ENCODE measurements at places on chromosomes 11 and 22.

DNA sequence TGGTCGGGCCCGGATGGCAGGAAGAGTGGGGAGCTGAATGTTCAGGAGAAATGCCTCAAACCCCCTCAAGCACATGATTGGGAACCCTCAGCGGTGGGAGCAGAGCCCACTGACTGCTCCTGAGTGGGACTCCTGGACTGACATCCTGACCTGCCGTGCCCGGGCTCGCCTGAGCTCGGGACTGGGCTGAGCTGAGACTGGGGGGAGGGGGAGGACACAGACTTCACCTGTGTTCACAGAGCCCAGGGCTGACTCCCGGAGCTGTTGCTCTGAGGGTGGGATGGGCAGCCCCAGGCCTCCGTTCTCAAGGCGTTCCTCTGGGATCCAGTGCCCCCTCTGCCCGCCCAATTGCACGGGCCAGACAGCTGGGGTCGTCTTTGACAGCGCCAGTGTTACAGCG, 24.6 kb downstream of the DAGLA start:
- DNase-seq: no peak

DNA sequence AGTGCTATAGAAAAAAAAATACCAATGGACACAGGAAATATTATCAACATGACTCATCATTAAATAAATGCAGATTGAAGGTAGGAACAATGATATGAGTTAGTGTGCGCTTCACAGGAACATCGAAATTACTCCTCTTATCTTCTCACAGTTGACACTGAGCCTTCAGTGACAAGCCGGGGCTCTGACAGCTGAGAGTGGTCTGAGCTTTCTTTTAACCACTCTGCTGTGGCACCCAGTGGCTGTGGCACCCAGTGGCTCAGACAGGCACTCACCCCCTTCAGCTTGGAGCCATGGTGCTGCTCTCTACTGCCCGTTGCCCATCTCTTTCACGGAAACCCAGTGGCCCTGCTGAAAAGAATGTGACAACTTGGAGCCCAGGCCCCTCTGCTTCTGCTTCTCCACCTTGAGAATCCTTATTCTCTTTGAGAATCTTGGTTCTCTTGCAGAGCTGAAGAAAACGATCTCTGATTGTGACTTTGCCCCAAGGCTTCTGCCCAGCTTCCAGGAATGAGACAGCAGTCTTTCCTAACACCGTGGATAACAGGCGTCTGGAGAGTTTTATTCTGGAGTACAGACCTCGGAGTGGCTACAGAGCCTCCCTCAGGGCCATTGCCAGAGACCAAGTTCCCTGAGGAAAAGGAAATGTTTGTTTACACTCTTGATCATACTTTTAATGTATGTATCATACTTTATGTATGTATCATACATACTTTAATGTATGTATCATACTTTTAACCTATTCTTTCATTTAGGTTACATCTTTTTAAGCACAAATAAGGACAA, 37.1 kb upstream of the OR8B8 start:
- DNase-seq: no peak

- DNase-seq: no peak
Observed at GRCh38 chr11:6703247-6704063, 20.3 kb upstream of the MRPL17 start.

GRCh38 chr22:43955883-43956782, 891 bp downstream of the SAMM50 start:
- no peak for DNase-seq

- DNase-seq: no peak
Observed at GRCh38 chr11:337711-338110, 17.1 kb upstream of the IFITM3 start.

DNA sequence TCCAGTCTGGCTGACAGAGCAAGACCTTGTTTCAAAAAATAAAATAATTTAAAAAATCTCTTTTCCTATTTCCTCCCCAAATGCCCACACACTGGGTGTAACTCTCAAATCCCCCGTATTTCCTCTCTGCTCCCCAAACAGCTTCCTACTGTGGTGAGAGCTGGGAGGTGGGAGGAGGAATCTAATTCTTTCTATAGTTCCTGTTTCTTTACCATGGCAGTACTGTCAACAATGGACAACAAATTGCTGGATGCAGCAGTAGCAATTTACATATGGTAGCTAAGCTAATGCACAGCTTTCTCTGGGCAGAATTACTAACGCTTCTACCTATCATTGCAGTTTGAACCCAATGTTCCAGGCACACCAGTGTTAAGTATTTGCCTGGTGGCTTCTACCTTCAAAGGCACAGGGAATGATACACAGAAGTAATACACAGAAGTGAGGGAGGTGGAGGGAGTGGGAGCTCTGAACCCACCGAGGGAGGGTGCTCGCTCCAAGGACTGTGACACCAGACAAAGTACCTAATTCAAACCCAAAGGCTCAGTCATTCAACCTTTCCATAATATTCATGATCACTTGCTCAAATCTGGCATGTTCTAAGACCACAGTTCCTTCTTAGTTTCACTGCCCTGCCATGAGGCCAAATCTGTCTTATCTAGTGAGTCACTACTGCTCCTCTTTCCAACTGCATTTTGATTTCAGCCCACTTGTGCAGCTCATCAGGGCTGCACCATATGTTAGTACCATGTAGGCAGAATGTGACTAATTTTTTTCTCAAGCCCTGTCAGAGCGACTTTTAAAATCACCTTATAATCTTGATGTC, 37.9 kb downstream of the CELF1 start:
- DNase-seq: peak; percentile 17

DNA sequence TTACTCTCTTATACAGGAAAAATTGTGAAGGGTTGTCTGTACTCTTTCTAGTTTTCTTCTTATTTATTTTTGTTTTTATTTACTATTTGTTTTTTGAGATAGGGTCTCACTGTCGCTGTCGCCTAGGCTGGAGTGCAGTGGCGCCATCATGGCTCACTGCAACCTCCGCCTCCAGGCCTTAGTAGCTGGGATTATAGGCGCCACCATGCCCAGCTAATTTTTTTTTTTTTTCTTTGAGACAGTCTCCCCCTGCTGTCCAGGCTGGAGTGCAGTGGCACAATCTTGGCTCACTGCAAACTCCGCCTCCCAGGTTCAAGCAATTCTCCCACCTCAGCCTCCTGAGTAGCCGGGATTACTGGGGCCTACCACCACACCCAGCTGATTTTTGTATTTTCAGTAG, 18.4 kb downstream of the CUL5 start:
- DNase-seq: no peak

GRCh38 chr11:128135451-128135850, 451.9 kb downstream of the ETS1 start:
- DNase-seq: no peak

DNA sequence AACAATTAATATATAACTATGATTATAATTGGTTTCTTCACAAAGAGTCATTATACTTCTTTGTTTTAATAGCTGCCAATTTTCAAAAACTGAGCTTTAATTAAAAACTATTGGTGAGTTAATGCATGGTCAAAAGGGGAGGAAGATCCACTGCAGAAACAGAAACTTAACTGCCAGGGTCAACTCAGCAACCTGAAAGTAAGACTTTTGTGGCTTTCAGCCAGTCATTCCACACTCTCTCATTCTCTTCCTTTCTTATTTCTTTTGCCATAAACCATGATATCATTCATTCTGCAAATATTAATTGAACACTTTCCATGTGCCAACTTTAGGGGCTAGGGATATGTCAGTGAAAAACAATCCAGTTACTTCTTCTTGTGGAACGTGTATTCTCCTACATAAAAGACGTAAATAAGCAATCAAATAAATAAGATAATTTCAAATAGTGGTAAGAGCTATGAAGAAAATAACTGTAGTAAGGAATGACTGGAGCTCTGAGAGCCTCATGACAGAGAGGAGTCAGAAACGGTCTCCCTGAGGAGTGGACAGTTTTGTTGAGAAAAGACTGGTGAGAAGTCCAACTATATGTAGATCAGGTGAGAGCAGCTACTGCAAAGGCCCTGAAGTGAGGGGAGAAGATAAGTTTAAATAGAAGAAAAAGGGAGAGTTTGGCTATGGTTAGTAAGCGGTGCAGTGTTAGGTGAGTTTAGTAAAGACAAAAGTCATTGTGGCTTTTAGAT, 130.5 kb downstream of the GRIA4 start:
- no peak for DNase-seq

DNA sequence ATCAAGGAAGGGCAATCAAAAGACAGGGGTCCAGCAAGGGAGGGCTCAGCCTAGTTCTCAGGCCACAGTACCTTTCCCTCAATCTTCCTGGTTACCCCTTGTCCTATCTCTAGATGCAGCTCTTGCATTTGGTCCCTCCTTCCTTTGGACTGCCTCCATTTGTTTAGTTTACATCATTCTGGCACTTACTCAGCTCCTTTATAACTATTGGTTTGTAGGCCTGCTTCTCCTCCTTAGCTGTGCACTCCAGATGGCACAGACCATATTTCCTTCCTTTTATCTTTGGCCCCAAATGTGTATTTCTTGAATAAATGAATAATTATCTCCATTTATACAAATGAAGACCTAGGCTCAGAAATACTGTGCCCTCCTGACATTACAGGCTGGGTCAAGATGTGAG, 92.3 kb upstream of the AMOTL1 start:
- DNase-seq: no peak
